CD4-positive, alpha-beta T cell (primary cell): ENCODE measurements at places on chromosomes 3 and 15.

DNA sequence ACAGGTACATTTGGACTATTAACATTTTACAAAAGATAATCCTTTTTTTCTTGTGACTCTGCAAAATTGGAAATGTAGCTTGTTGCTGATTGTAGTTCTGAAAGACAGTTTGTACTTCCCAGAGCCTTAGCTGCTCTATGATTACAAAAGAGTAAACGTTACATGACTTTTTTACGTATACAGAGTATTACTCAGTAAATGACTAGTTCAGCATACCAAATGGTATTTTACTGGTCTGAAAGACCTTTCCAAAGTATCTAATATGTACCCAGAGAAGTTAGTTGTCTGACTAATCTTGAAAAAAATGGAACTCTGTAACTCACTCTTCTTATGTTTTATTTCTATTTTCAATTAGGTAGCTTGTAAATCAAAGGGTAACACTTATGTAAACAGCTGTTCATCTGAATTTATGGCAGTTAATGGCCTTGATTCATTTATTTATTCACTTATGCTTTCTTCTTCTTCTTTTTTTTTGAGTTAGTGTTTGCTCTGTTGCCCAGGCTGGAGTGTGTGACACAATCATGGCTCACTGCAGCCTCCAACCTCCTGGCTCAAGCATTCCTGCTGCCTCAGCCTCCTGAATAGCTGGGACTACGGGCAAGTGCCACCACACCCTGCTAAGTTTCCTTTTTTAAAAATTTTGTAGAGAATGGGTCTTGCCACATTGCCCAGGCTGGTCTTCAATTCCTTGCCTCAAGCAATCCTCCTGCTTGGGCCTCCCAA, 151.7 kb downstream of the C3orf38 start:
- DNase-seq: no peak
- no peaks in the 10 kb centered on the region for H3K36me3 ChIP-seq
- H3K27ac ChIP-seq: no peak overlapping the region

DNA sequence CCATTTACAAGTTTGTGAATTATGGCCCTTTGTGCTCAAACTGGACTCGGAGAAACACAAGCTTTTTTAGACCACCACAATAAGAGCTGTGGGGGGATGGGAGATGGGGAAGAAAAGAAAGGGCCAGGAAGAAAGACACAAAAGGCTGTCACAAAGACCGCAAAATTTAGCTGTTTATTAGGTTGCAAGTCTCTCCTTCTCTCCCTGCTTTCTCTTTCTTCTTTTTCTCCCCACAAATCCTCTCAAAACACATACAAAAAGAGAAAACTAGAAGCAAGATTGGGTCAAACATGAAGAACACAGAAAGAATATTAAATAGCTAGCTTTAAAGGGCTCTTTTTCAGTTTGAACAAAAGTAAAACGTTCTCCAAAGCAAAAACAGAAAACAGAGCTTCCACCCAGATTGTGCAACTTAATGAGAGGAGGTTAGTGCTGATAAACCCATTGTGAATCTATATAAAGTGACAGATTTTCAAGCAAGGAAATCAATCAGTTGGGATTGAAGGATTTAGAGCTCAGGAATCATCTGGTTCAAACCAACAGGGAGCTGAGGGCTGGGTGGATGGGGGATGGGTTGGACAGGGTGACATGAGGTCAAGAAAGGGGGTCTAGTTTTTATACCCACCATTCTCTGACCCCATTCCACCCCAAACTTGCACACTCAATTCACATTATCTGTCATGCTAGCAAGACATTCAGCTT, 87.3 kb downstream of the DHX30 start:
- no peak overlapping the region for H3K27ac ChIP-seq
- H3K36me3 ChIP-seq: peaks cover 29% of the 10 kb centered on the region
- H3K27me3 ChIP-seq: no peaks in the 10 kb centered on the region
- no peak for DNase-seq
- H3K4me1 ChIP-seq: no peaks in the 10 kb centered on the region
- no peak overlapping the region for H3K4me3 ChIP-seq

DNA sequence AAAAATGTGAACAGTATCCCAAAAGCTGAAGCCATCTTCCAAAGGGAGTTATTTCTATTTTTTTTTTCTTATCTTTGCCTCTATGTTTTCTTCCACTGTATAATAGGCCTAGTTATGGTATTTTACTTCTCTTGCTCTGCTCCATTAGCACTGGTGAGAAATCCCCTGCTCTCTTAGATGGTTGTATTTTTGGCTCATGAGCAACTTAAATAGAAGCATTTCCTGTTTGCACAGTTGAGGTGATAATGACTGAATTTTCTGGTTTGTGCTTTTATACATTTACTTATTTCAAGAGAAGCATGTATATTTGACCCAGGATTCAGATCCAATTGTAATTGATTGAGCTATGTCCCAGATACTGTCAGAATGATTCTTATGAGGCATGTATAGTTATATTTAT, 61.6 kb upstream of the CD200R1L start:
- no peaks in the 10 kb centered on the region for H3K4me1 ChIP-seq
- no peak overlapping the region for H3K4me3 ChIP-seq
- no peaks in the 10 kb centered on the region for H3K27me3 ChIP-seq
- no peaks in the 10 kb centered on the region for H3K36me3 ChIP-seq

- no peaks in the 10 kb centered on the region for H3K27me3 ChIP-seq
- no peak overlapping the region for H3K27ac ChIP-seq
- no peak overlapping the region for H3K4me3 ChIP-seq
- H3K4me1 ChIP-seq: no peaks in the 10 kb centered on the region
- no peaks in the 10 kb centered on the region for H3K36me3 ChIP-seq
- no peak for DNase-seq
Measured at GRCh38 chr3:20462226-20462625, 276.2 kb upstream of the SGO1 start.

GRCh38 chr3:49017229-49017970, 980 bp downstream of the DALRD3 start:
- no peak for DNase-seq
- no peaks in the 10 kb centered on the region for H3K27me3 ChIP-seq
- H3K36me3 ChIP-seq: peaks cover 28% of the 10 kb centered on the region
- peaks cover 41% of the 10 kb centered on the region for H3K4me1 ChIP-seq

GRCh38 chr3:69388241-69388640, 2.4 kb upstream of the FRMD4B start:
- peaks cover 15% of the 10 kb centered on the region for H3K4me1 ChIP-seq
- H3K4me3 ChIP-seq: no peak overlapping the region
- DNase-seq: no peak

- DNase-seq: no peak
- no peak overlapping the region for H3K27ac ChIP-seq
- no peaks in the 10 kb centered on the region for H3K4me1 ChIP-seq
Measured at GRCh38 chr3:7166460-7166859, 305.5 kb downstream of the GRM7 start.

DNA sequence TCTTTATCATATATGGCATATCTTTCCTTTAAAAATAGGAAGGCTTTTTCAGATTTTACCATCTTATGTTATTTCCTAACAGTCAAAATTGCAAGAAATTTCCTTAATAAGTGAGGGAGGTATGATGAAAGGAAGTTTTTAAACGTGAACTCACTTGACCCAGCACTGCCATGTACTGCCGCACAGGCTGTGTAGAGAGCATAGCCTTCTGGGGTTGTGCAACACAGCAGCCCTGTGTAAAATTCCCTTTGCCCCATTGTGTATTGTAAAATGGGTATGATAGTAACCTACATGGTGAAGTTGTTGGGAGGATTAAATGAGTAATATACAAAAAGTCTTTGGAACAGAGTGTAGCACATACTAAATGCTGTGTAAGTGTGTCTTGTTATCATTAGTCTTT, 78.6 kb downstream of the PEX5L start:
- H3K27me3 ChIP-seq: peaks cover 3% of the 10 kb centered on the region
- DNase-seq: no peak
- no peaks in the 10 kb centered on the region for H3K4me1 ChIP-seq
- no peaks in the 10 kb centered on the region for H3K36me3 ChIP-seq
- no peak overlapping the region for H3K27ac ChIP-seq

DNA sequence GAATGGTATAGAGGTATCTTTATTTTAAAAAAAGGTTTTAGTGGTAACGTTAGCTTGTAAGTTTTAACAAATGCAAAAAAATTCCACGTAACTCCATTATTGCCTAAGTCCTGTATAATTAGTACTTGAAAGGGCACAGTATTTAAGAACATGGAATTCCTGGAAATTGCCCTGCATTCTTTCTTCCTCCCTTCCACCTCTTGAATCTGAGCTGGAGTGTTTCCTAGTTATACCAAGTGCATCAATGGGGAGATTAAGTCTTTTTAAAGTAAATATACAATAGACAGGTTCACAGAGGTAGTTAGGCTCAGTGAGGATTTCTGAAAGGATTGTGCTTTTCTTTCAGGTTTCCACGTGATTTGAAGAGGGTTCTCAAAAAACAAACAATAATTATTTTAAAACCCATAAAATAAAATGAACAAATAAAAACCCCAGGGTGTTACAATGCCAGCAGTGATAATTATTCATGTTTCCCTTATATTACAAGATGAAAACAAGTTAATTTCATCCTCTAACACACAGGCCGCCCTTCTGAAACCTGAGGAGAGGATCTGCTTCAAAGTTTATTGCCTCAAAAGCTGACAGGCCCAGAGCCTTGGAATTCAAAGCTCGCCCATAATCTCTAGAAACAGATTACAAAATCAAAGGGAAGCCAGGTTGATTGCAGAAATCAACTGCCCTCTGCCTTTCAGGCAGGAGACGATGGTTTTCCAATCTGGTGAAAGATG, 128.8 kb upstream of the LMOD3 start:
- no peak overlapping the region for H3K4me3 ChIP-seq
- H3K36me3 ChIP-seq: no peaks in the 10 kb centered on the region
- H3K27ac ChIP-seq: no peak overlapping the region
- no peaks in the 10 kb centered on the region for H3K27me3 ChIP-seq
- no peaks in the 10 kb centered on the region for H3K4me1 ChIP-seq

DNA sequence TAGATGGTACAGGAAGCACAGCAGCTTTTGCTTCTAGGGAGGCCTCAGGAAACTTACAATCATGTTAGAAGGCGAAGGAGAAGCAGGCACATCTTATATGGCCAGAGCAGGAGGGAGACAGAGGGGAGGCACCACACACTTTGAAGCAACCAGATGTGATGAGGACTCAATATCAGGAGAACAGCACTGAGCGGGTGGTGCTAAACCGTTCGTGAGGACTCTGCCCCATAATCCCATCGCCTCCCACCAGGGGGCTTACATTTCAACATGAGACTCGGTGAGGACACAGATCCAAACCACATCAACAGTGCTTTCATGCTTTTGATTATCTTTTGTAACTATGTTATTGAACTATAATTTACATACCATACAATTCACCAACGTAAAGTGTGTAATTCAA, 7.6 kb upstream of the TMEM44 start:
- H3K36me3 ChIP-seq: peaks cover 44% of the 10 kb centered on the region
- H3K4me3 ChIP-seq: no peak overlapping the region
- H3K27ac ChIP-seq: no peak overlapping the region
- DNase-seq: peak; percentile 27
- peaks cover 3% of the 10 kb centered on the region for H3K4me1 ChIP-seq
- no peaks in the 10 kb centered on the region for H3K27me3 ChIP-seq

DNA sequence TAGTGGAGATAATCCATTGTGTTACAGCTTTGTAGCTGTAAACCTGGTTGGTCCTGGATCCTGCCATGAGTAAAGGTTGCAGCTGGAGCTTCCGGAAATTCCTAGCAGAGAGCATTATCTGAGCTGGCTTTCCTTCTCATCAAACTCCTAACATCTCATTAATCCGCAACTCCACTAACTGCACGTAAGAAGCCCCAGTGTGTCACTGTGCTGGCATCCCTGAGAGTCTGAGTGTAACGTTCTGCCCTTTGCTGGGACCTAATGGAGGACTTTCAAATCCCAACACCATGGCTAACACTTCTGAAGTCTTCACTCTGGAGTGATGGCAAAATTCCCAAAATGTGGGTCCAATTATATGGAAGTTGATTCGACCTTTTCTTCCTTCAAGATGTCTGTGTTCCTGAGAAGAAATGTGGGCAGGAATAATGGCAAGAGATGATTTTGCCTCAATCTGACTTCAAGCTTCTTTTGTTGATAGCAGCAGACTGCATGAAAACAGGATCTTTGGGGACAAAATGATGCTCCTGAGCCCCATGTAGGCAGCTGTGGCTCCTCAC, 9.6 kb upstream of the TRPM1 start:
- H3K27ac ChIP-seq: no peak overlapping the region

DNA sequence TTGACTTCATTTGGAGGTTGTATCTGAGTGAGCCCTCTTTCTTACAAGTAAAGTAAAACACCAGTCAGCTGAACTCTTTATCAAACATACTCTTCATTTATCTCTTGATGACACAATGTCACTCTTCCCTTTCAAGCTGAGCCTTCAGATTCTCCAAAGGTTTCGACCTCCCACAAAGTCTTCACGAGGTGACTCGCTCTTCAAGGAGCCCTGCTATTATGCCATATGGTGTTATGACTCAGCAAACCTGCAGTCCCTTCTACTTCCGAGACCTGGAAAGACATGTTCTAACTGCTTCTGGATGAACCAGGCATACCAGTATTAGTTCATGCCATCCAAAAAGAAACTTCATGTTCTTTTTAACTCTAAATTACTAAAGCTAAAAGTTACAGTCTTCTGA, 23.1 kb downstream of the AADAC start:
- peaks cover 3% of the 10 kb centered on the region for H3K27me3 ChIP-seq
- no peak for DNase-seq
- no peaks in the 10 kb centered on the region for H3K36me3 ChIP-seq
- H3K27ac ChIP-seq: no peak overlapping the region

- H3K27me3 ChIP-seq: no peaks in the 10 kb centered on the region
- H3K4me3 ChIP-seq: no peak overlapping the region
- no peak overlapping the region for H3K27ac ChIP-seq
- H3K4me1 ChIP-seq: no peaks in the 10 kb centered on the region
- no peak for DNase-seq
- H3K36me3 ChIP-seq: peaks cover 44% of the 10 kb centered on the region
Measured at GRCh38 chr15:42721016-42721415, 15.9 kb downstream of the CDAN1 start.

DNA sequence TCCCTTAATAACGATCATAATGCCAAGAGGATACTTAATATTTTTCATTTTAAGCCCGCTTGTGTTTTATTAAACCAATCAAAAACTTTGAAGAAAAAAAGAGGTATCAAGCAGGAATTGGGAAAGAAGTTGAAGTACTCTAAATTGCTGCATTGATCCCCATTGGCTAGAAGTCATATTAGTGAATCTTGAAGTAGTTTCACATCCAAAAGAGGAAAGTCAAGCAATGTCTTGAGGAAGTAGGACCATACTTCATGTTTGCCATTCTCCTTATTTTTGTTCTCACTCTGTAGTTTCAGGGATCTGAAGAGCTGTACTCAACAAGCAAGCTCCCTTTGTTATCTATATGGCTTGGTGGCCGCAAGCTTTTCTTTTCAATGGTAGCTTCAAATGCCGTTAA, 2.2 kb downstream of the SCAANT1 start:
- DNase-seq: no peak
- H3K27ac ChIP-seq: no peak overlapping the region
- peaks cover 2% of the 10 kb centered on the region for H3K36me3 ChIP-seq
- no peaks in the 10 kb centered on the region for H3K27me3 ChIP-seq
- H3K4me1 ChIP-seq: peaks cover 24% of the 10 kb centered on the region
- H3K4me3 ChIP-seq: no peak overlapping the region

DNA sequence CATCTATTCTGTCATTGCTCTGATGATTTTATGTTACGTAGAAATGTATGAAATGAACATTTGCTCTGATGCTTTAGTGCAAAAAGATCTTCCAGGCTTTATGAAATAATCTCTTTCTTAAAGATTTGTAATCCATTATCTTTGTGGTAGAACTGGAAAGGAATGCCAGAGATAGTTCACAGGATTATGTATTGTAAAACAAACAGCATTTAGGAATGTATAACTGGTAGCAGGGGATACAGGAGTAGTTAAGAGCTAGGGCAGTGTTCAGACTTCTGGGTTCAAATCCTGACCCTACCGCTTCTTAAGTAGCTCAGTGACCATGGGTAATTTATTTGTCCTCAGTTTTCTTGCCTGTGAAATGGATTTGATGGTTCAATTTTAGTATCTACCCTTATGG, 429.8 kb upstream of the TPM1 start:
- H3K27me3 ChIP-seq: no peaks in the 10 kb centered on the region
- H3K4me1 ChIP-seq: no peaks in the 10 kb centered on the region
- H3K4me3 ChIP-seq: no peak overlapping the region
- no peak overlapping the region for H3K27ac ChIP-seq
